ENCODE measurements at places on chromosomes 4 and X.

DNA sequence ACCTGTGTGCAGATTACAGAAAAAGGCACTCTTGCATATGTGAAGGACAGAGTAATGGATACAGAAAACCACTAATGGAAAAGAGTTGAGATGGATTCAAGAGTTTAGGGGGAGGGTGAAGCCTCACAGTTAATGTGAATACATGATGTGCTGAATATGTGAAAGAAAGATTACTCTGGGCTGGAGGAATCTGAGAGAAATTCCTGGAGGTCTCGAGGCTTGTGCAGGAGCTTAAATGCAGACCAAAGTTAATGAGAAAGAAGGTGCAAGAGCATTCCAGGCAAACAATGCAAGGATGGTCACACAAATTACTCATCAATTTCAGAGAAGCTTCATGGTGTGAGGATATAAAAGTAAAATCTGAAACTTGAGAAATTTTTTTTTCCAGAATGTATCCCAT, 768.8 kb downstream of the STPG2 start:
- no peak for DNase-seq

DNA sequence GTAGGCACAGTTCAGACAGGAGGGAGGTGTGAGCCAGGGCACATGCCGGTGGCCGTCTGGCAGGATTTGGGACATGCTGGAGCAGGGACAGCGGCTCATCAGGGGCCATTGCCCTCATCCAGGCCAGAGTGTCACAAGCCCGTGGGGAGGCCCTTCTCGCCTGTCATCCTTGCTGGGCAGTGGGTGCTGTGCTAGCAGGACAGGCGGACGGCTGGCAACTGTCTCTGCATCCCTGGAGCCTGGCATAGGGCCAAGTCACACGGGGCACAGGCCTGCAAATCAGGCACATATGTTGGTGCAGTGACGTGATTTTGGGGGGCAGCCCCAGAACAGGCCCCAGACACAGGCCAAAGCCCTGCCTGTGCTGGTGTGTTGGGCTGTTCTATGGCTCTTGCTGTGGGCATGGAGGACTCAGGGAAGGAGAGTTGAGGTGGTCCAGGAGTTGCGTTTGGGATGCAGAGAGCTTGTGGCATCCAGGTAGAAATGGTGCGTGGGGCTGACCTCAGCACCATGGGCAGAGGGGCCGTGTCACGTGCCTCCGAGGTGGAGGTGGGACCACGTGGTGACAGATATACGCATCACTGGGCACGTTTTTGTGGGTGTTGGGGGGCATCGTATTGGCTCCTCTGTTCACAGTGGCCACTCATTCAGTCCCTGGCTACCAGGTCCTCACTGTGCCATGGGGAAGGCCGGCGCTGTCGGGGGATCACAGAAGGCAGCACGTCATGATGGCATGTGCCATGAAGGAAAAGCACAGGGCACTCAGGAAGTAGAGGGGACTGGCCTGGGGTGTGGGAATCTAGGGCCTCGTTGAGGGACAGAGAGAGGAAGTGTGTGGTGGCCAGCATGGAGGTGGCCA, 14.6 kb upstream of the MSANTD1 start:
- DNase-seq, result no peak

DNA sequence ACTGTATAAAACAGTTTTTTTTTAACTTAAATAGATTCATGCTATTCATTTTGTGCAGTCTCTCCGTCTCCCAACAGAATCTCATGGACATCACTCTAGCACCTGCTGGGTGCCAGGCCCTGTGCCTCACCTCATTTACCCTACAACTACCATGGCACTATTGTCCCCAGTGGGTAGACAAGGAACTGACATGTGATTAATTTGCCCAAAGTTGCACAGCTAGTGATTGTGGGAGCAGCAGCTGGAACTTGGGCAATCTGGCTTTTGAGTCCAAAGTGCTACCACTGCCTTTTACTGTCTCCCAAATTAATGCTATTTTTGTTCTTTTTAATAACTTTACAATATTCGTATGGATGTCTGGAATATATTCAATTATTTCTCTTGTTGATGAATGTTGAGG, 11.2 kb upstream of the PGRMC2 start:
- no peak for DNase-seq

- DNase-seq, result no peak
These were observed 5.2 kb downstream of the SPATA4 start for GRCh38 chr4:176189891-176190795.

DNA sequence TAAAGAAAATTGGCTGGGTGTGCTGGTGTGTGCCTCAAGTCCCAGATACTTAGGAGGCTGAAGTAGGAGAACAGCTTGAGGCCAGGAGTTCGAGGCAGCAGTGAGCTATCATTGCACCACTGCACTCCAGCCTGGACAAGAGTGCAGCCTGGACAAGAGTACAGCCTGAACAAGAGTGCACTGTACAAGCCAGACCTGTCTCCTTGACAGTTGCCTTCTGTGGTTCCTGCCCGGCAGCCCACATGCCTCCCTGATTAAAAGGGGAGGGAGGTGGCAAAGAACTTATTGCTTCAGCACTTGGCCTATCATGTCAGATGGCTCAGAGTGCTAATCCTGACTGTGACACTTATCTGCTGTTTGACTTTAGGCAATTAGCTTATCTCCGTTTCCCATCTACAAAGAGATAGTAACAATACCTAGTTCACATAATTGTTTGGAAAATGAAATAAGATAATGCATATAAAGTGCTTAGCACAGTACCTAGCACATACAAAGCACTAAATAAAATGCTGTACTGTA, 249.1 kb downstream of the DCLK2 start:
- no peak for DNase-seq

GRCh38 chr4:30535255-30535654, 184.9 kb upstream of the PCDH7 start:
- no peak for DNase-seq
